ENCODE measurements at places on chromosomes 5 and 9.
A peak's percentile ranks its signal among the peaks of the same experiment; 100 is the strongest.

GRCh38 chr9:83473488-83473971 lies 64.7 kb downstream of the FRMD3 start:
- peak; percentile 3 for DNase-seq

GRCh38 chr9:112120439-112120925 lies 54.6 kb downstream of the SUSD1 start:
- DNase-seq = no peak

GRCh38 chr9:110217656-110218099 lies 9.7 kb upstream of the C9orf152 start:
- DNase-seq = peak; percentile 61

- no peak for DNase-seq
Observed at GRCh38 chr9:128276574-128277270, 646 bp downstream of the SWI5 start.

DNA sequence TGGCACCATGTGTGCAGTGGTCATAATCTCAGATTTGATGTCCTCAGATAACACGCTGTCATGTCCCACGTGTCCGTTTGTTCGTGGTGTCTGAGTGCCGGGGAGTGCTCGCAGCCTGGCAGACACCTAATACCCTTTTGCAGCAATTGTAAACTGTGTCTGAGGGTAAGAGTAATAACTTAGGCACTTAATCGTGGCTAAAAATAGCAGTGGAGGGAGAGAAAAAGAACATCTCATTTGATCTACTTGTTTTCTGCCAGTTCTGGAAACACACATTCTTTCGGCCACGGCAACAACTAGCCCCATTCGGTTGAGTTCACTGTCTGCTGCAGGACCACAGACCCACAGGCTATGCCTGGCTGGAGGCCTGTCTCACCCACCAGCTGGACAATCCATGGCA lies 16.5 kb downstream of the ADCY2 start:
- no peak for DNase-seq

GRCh38 chr5:150556106-150556505 lies 48.2 kb downstream of the NDST1 start:
- no peak for DNase-seq

DNA sequence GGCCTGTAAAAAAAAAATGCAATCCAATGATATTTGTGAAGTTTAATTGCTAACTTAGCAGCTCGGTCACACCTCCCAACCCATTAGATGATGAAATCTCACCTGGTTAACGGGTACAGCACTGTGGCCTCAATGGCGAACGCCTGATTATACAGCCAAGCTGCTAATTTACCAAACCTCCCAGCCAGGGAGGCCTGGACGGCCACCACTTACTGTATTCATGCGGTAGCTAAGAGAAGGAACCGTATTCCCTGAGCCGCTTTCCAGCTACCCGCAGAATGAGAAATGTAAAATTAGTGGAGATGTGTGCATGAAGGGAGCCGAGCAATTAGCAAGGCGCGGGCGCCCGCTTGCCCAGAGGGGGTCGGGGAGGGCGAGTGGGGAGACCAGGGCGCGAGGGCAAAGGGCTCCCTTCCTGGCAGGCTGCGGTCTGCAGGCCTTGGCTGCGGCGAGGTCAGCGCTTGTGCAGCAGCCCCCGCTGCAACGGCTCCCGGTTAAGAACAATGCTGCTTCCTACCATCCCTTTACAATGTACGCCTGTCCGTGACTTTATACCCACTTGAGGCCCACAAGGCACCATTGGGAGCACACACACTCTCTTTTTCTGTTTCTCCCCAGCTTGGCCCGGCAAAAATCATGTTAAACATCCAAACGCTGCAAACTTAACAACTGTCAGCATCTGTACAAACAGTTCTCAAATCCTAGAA lies 70.4 kb upstream of the TBCA start:
- DNase-seq = no peak

DNA sequence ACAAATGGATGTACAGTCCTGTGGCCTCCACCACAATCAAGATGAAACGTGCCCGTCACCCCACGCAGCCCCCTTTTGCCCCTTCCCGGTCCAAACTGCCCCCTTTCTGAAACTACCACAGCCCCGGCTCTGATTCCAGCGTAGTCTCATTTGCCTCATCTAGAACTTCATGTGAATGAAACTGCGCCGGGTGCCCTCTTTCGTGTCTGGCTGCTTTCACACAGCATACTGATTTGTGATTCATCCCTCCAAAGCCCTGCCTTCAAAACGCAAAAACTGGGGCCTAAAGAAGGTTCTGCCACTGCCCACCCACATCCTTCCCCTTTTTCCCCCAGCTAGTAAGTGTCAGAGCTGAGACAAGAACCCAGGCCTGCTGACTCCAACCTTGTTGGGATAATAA lies 31.5 kb upstream of the NCS1 start:
- peak; percentile 89 for DNase-seq

GRCh38 chr9:34689116-34689470 lies 2.0 kb downstream of the CCL19 start:
- no peak for DNase-seq

DNA sequence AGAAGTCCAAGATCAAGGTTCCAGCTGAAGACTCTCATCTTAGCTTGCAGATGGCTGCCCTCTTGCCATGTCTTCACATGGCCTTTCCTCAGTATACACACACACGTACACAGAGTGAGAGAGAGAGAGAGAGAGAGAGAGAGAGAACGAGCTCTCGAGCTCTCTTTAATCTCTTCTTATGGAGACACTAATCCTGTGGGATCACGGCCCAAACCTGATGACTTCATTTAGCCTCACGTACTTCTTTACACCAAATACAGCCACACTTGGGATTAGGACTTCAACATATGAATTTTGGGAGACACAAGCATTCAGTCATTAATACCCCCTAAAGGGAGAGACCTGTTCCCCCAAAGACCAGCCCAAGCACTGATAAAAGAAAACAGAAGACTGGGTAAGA lies 42.8 kb downstream of the SIL1 start:
- DNase-seq = no peak

GRCh38 chr9:135045264-135045927 lies 42.1 kb upstream of the OLFM1 start:
- no peak for DNase-seq

All from inflammatory macrophage (primary cell).